Fibroblast of skin of right biceps (primary cell): ENCODE measurements at places on chromosomes 1 and 21.

DNA sequence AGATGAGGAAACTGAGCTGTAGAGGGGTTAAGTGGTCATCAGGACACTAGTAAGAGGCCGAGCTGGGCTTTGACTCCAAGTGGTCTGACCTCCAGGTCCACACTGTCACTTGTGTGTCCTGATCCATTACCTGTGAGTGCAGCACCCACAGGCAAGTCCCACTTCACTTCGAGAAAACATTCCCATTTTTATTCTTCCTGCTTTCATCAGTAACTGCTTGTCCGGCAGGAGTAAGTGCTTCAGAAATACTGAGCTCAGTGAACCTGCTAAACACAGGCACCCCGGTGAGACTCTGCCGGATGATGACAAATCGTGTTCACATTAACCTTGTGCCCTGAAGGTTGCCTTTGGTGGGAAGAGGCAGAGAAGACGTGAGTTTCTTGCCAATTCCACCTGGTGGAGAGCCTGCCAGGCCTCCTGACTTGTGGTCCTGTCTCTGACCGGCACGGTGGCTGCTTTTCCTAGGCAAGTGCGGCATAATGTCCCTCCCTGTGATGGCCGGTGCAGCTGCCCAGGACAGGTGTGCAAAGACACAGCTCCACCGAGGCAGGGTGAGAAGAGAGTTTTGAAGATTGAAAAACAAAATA, 29.4 kb downstream of the ZBTB18 start:
- no peak for DNase-seq

- no peak for DNase-seq
Observed at GRCh38 chr1:1761504-1762376, 16.5 kb downstream of the NADK start.

DNA sequence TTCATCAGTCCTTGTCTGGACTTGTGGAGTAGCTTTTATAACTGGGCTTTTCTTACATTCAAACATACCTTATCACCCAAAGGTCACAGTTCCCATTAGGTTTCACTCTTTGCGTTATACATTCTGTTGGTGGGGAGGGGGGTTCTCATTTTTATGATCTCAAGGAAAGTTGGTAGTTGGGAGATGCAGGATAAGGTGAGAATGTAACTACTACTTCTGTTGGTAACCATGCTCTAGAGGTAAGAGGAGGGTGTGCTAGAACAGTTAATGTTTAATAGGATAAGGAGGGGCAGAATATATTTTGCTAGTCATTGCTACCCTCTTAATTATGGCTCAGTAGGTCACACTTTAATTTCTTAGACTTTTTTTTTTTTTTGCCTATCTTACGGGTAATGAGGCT, 10.7 kb downstream of the YBX1 start:
- no peak for DNase-seq

DNA sequence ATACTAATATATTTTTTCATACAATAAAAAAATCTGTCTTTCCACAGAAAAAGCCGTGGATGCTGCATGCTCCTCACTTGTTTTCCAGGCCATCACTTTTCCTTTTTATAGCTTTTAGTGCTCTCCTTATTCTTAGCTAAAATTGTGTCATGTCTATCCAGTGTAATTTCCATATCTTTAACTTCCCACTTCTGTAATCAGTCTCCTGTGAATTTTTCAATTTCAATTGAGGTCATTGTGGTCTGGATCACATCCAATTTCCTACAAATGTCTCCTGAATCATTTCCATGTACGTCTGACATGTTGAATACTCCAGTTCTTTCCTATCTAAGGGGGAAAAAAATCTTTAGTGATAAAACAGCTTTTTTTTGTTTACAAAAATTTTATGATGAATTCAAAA, 838.2 kb upstream of the B3GALT2 start:
- DNase-seq, result peak; percentile 90

DNA sequence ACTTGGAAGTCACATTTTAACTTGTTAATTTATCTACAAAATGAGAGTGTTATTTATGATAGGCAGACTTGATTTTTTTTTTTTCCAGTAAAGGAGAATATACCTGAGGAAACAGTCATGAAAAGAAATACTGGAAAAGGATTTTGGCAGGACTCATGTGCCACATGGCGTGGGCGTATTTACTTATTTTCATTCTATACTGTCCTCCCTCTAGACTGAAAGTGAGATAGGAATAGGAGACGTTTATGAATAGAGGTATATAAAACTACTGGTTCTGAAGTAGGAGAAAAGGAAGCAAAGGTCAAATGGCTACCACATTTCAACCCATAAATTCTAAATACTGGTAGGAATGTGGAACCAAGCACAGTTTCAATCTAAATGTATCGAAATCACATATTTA, 94.8 kb upstream of the MPC2 start:
- no peak for DNase-seq

- DNase-seq, result peak; percentile 50
Observed at GRCh38 chr1:81414488-81415015, 386.2 kb upstream of the ADGRL2 start.

- DNase-seq, result peak; percentile 67
Observed at GRCh38 chr1:27588256-27589232, 15.4 kb downstream of the AHDC1 start.

GRCh38 chr1:169511316-169512005, 25.7 kb upstream of the SLC19A2 start:
- DNase-seq, result peak; percentile 73

DNA sequence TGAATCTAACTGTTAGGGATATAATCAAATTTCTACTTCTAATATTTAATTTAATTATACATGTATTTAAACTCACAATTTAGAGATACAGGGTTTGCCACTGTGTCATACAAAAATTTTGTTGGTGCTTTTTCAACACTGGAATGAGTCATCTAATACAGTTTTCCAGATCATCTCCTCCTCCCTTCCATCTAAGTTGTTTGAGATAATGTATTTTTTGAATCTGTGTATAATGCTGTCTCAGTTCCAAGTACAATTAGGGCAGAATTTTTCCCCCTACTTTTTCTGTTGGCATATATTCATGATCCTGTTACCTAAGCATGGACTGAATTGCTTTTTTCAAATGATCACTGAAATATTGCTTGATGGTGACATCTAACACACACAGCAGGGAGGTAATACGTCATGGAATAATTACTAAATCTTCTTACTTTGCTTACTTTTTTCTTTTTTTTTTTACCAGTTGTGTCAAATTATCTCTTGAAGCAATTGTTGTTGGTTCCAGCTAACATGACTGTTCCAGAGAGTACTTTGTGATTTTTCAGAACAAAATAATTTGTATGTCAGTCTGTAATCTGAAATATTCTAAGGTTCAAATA, 146.0 kb downstream of the MAGI3 start:
- peak; percentile 68 for DNase-seq

- peak; percentile 91 for DNase-seq
Observed at GRCh38 chr1:205933671-205934618, 9.3 kb downstream of the SLC26A9 start.

DNA sequence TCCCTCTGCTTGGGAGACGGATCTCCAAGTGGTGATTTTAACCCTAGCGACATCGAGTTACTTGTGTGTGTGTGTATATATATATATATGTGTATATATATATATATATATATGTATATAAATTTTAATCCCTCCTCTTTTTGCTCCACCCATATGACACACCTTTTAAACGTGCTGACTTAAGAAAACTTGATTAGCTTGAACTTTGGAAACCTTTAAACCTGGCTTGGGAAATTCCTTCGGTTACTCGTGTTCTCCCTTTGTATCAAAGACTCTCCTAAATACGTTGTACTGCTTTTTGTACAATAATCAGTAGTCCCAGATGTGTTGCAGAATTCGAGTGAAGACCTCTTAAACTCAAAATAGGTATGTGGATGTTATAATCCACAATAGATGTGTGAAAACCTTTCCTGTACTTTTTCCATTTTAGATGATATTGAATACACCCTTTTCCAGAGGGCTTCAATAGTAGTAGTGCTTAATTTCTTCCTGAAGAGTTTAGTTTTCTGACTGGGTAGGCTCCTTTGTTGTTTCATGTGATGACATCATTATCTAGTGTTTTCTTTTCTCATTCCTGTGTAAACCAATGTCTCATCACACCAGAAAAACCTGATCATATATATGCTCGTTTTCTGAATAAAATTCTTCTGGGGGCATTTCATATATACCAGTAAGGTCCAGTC, 1.4 kb downstream of the RNF11 start:
- DNase-seq, result peak; percentile 53

DNA sequence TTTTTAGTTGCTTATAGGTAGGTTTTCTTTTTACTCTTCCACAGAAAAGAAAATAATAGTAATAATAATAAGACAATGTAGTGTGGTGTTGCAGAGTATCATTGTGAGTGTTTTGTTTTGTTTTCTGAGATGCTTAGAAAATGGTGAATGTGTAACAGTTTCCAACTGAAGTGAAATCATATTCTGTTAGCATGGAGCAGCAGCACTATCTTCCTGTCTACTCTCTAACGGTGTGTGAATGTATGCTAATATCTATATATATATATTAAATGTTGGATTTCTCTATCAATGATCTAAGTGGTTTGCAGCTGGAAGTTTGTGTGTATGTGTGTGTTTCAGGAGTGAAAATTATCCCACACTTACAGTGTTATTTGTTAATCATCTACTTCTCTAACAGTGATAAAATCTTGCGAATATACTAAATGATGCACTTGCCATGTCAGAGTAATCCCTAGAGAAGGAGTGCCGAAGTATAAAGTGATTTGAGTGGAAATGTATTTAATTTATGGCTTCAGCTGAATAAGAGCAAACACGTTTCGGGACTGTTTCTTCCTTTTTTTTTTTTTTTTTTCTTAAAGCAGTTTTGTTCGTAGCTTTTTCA, 377 bp downstream of the SAMD13 start:
- no peak for DNase-seq

- DNase-seq, result no peak
Observed at GRCh38 chr1:167229719-167230385, 9.2 kb downstream of the POU2F1 start.

GRCh38 chr1:113928941-113929749, at the start of gene HIPK1:
HIPK1 (plus strand) TSS chr1:113929324.
- DNase-seq, result peak; percentile 90

GRCh38 chr1:188433425-188433824, 1604.7 kb downstream of the PLA2G4A start:
- peak; percentile 79 for DNase-seq

- DNase-seq, result no peak
Observed at GRCh38 chr1:10973956-10974881, 38.2 kb upstream of the TARDBP start.
